ENCODE measurements at places on chromosomes 2 and 18.

DNA sequence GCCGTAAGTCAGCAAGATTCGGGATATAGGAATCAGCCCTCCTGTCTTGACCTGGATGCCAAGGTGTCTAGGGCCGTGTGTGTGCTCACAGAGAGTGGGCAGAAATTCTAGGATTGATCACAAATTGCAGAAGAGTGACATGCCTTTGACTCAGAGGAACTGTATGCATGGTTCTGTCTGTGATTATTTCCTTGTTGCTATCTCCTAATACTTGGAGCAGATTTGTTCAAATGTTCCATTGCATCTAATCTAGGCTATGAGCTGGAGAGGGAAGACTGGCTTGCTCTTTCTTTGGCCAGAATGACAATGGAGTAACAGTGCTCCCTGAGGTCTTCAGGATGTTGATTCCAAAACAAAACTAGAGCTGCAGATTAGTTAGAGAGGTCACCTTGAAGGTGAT lies 115.0 kb downstream of the EN1 start:
- DNase-seq, result no peak

- no peak for DNase-seq
Observed at GRCh38 chr18:69267895-69268294, 132.8 kb upstream of the DOK6 start.

- no peak for DNase-seq
Observed at GRCh38 chr2:102229141-102229769, 42.4 kb downstream of the IL1RL2 start.

- no peak for DNase-seq
Observed at GRCh38 chr2:233201258-233202013, 50.0 kb upstream of the ATG16L1 start.

GRCh38 chr18:73431620-73432019 lies 563.8 kb upstream of the NETO1 start:
- no peak for DNase-seq

DNA sequence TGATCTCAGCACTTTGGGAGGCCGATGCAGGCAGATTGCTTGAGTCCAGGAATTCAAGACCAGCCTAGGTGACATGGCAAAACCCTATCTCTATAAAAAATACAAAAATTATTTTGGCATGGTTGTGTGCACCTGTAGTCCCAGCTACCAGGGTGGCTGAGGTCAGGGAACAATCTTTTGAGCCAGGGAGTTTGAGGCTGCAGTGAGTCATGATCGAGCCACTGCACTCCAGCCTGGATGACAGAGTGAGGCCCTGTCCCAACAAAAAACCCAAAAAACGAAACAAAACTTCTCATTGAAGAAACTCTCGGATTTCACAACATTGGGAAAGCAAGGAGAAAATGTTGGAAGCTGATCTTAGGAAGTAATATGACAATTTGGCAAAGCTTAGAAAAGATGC lies 317.3 kb upstream of the MGAT5 start:
- no peak for DNase-seq

DNA sequence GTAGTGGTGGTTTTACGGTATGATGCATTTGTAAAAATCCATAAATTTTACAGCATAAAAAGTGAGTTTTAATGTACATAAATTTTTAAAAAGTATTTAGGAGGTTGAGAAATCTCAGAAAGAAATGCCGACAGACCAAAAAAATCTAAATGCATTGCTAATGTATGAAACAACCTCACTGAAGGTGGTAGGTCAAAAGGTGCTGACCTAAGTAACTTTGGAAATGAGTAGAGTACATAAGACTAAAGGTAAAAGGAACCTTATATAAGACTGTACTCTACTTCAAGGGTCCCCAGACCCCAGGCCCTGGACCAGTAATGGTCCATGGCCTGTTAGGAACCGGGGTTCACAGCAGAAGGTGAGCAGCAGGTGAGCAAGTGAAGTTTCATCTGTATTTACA lies 163.4 kb downstream of the COL6A3 start:
- DNase-seq, result no peak

GRCh38 chr2:54456612-54457322 lies 640 bp downstream of the SPTBN1 start:
- DNase-seq, result no peak

DNA sequence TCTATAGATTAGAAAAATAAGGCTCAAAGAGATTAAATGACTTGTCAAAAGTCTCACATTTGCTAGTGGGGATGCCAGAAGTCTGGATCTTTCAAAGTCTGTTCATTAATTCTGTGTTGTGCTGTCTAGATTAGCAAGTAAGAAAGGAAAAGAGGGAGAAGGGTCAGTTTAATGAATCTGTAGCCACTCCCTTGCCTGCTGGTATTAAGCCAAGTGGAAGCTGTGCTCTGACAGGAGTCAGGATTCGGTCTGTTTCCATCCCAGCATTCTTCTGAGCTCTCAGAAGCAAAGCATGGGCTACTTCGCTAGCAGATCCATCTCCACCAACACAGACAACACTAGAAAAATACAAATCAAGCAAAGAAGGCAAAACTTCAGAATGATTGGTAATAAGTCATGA lies 98.5 kb downstream of the CERKL start:
- no peak for DNase-seq

GRCh38 chr2:3078684-3079083 lies 298.9 kb downstream of the EIPR1 start:
- DNase-seq, result no peak

DNA sequence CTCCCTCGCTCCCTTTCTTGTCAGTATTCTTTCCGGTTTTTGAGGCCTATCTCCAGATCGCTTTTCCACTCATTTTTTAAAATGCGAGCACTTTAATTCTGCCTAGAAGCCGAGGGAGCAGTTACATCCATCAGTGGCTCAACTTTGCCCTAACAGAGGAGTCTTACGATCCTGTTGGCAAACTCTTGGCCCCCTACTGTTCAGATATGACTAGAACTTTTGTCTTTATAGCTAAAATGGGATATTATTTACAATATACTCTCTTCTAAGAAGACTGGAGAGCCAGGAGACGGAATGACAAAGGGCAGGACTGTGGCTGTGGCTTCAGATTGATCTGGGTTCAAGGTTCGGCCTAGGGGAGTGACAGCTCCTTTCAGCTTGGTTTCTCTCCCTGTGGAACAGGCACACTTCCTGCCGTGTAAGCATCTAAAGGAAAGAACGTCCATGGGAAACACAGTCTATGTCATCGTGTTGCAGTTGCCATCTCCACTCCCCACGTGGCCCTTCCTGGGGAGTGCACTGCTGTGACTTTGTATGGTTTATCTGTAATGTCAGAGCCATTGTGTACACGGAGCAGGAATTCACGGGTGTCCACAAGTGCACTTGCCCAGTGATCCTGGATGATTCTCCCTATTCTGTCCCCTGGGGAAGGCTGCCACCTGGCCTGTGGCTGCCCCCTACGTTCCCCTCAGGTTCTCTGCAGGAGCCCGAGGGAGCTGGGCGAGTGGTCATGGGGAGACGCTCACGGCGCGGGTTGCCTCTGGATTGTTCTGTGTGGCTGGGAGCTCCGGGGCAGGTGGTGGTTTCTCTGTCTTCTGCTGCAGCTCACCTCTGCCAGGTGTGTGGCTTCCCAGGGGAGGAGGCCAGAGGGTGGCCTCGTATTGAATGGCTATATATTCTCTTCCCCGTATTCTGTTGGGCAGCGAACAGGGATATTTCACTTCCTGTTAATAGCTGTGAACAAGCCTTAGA lies 222.0 kb downstream of the LDLRAD4 start:
- no peak for DNase-seq

DNA sequence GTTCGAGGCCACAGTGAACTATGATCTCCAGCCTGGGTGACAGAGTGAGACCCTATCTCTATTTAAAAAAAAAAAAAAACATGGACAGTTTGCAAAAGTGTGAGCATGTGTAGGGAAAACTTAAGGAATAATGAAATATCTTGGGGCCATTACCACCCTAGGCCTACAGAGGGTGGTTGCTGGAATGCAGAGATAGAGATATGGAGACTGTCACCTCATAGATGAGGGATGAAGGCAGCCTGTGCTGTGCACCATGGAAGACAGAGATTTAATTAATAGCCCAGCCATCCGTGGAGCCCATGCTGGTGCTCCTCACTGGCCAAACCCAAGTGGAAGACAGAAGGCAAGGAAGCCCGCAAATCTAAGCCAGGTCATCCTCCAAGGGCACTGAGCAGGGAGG lies 16.6 kb upstream of the CEP68 start:
- no peak for DNase-seq

GRCh38 chr2:229210641-229211040 lies 60.4 kb downstream of the PID1 start:
- no peak for DNase-seq

DNA sequence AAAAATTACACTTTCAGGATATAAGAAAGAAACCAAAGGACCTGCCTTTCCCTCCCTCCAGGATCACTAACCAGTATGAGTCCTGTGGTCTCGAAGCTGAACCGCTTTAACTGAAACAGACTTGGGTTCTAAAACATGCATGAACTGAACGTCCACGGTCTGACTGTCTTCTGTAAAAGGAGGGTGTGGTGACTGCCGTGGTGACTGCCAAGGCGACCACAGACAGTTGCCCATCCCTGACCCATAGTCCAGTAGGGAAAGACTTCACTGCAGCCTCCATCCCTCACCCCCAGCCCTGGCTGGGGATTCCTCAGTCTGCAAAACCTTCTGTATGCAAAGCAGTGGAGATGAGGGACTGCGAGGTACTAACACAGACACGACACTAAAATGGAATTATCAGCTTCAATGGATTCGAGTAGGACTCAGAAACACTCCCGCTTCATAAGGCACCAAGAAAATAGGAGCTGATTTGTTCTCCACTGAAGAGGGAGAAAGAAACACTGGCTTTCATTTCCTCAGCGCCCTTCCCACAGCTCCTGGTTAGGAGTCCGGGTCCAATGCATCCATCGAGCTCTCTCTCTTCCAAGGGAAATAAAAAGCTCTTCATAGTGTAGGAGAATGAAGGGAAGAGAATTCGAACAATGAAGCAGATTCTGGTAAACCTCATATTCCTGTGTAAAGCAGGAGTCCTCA lies 197.2 kb downstream of the HDAC4 start:
- no peak for DNase-seq

GRCh38 chr2:229313591-229313990 lies 42.5 kb upstream of the PID1 start:
- DNase-seq, result peak; percentile 10

DNA sequence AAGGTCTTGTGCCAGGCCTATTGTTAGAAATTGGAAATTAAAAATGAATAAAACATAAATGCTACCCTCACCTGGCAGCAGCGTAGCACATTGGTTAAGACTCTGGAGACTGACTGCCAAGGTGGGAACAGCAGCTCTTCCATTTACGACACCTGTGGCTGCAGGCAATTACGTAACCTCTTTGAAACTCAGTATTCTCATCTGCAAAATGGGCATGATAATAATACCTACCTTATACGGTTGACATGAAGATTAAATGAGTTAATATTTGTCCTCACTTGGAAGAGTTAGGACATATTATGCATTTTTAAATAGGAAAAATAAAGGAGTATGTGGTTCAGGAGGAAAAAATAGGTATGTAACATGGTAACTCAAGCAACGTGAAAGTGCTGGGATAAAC lies 279.3 kb upstream of the NCKAP5 start:
- no peak for DNase-seq

DNA sequence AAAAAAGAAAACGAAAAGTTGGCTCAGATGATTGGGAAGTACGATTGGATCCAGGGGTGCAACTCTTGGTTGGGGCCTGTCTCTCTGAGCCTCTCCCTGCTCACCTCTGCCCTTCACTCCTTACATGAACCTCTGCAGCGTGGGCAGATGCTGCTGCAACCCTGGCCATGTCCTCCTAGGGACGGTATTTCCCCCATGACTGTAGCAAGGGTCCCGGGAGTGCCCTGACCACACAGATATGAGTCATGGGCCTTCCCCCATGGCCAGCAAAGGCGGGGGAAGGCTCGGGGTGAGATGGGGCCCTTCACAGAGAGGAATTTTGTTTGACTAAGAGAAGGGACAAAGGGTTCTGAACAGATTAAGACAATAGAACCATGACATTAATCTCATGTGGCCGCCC lies 129.0 kb downstream of the NCK2 start:
- peak; percentile 77 for DNase-seq

Data from amniotic epithelial cell (primary cell).